ENCODE measurements at places on chromosomes 1 and 21.

GRCh38 chr1:53311702-53312305, 16.1 kb downstream of the LRP8 start:
- DNase-seq, result no peak

DNA sequence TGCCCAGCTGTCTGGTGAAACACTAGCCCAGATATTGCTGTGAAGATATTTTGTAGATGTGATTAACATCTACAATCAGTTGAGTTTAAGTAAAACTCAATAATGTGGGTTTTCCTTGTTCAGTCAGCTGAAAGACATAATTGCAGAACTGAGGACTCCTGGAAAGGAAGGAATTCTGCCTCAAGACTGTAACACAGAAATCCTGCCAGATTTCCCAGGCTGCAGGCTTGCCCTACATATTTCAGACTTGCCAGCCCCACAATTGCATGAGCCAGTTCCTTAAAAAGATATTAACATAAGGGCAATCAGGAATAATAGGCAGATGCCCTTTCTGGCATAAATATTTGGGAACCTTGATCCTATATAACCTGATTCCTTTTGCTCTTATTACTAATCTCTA, 14.2 kb upstream of the NIBAN1 start:
- no peak for DNase-seq

GRCh38 chr1:8133657-8134430, 107.7 kb upstream of the ERRFI1 start:
- peak; percentile 79 for DNase-seq

- no peak for DNase-seq
Measured at GRCh38 chr1:96508233-96508632, 213.4 kb upstream of the PTBP2 start.

DNA sequence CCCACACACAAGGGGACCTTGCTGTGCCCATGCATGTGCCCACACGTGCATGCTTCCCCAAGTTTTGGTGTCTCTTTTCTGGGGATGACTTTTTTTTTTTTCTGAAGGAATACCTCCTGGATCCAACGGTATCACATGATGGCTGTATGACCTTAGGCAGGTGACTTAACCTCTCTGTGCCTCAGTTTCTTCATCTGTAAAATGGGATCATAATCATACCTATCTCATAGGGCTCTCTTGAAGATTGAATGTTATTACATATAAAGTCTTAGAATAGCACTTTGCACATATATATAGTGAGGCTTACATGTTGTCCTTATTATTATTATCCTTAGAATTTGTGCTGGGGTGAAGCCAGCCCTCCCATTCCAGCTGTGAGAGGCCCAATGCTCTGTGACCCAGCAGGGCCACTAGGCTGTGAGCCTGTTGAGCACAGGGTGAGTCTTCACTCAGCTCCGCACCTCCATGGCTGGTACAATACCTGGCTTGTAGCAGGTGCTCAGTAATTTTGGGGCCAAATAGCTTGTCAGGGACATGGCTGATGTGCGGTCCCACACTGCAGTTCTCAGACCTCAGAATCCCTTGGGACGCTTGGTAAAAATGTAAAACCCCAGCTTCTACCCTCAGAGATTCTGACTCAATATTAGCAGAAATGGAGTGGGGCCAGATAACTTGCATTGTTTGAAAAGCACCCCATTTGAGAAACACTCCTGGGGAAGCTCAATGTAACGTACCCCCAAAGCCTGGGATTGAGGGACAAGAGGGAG, 20.6 kb downstream of the STUM start:
- no peak for DNase-seq

DNA sequence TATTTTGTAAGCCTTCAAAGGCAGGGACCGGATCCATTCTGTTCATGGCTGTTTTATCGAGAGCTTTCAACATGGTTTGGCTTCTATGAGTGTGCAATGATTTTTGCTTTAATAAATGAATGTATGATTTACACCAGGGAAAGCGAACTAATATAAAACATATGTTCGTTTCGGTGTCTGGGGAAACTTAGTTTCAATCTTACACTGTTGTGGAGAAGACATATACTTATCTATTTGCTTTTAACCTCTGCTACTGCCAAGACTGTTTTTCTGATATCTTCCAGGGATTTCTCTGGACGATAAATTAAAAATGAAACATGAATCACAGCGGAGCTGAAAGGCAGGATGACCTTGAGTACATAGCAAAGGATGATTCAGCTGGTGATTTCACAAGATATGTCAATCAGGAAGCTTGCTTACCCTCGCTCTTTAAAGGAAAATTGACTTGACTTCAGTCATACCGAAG, 14.7 kb upstream of the CYYR1 start:
- DNase-seq, result peak; percentile 94

GRCh38 chr1:200979574-200980451, 43.7 kb downstream of the KIF21B start:
- no peak for DNase-seq

DNA sequence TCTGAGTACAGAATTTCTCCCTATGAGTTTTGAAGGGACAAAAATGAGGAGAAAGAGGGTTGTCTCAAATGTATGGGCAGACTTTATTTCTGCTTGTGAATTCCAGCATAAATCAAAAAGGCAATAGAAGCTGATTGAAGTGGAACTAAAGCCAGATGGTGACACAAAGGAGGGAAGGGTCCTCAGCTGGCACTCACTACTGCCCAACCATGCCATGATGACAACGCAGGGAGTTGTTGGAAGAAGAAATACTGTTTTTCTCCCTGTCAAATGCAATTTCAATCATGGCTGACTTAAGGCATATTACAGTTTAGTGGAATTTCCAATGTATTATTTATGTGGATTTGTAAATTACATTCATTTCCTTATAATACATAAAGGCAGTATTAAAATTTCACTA, 805.8 kb downstream of the ADGRL2 start:
- DNase-seq, result no peak

GRCh38 chr1:80214888-80215540, 1208.5 kb upstream of the ADGRL4 start:
- no peak for DNase-seq

- no peak for DNase-seq
Measured at GRCh38 chr21:45372732-45373355, 32.1 kb upstream of the COL18A1 start.

- DNase-seq, result no peak
Measured at GRCh38 chr21:43294194-43294902, 125.5 kb downstream of the CRYAA start.

All from fibroblast of skin of left quadriceps (primary cell).